ENCODE measurements at places on chromosomes 11 and 22.

- no peak for DNase-seq
These were observed 11.4 kb upstream of the PITPNB start for GRCh38 chr22:27930331-27931060.

DNA sequence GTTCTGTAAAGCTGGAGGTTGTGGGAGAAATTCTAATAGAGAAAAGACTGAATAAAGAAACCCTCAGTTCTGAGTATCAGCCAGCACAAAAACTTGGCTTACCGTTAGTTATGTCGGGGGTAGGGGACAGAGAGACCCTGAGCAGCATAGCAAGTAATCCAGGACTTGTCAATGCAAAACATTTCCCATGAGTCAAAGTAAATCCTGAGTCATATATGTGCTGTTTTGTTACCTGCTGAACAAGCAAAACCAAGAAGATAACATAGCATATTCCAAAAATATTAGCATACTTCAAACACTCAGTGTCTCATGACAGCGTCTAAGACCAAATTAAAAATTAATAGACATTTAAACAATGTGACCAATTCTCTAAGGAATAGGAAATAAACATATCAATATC lies 75.1 kb upstream of the LUZP2 start:
- no peak for DNase-seq

GRCh38 chr11:75355051-75355450 lies 3.6 kb upstream of the ARRB1 start:
- no peak for DNase-seq

- DNase-seq = no peak
These were observed 167.4 kb upstream of the MPPED2 start for GRCh38 chr11:30753504-30753903.

Data from esophagus squamous epithelium (tissue), 5 donors.